ENCODE measurements at places on chromosomes 3 and 15.

DNA sequence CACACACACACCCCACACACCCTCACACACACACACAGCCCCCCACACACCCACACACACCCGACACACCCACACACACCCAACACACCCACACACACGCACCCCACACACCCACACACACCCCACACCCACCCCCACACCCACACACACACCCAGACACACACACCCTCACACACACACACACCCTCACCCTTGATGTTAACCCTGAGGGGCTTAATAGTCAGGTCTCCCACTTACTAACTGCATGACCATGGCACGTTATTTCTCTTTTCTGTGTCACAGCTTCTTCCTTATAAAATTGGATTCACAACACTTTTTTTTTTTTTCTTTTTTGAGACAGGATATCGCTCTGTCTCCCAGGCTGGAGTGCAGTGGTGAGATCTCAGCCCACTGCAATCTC is 2.8 kb downstream of the GRM2 start:
- DNase-seq, result no peak

DNA sequence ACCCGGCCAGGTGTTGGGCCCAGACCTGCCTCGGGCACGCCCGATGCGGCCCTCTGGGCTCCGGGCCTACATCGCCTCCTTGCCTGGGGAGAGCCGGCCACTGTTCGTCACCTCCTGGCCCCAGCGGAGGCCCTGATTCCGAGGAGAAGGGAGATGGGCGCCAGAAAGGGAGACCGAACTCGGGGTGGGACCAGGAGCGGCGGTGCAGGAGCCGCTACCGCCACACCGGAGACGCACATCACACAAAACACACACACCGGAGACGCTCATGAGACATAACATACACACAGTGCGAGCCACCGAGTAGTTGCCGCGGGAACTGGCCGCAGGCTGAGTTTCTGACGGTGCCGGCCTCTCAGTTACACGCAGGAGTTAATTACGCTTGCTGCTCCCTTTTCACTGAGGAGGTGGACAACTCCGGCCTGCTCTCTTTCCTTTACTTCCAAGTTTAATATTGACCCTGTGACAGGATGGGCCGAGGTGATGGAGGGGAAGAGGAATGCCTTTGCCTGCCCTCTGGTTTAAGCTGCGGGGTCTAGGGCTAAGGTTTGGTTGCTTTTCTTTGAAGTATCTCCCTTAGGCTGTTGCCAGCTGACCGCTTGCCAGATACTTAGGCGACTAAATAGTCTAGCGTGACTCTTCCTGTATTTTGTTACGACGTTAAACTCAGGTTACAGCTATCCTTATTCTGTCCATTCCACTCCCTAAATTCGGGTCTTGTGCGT is 570 bp downstream of the PCNP start:
- peak; percentile 22 for DNase-seq

GRCh38 chr15:70535071-70535954 is 228.0 kb downstream of the UACA start:
- no peak for DNase-seq

- no peak for DNase-seq
These were observed 44.8 kb downstream of the FILIP1L start for GRCh38 chr3:100069472-100069871.

- DNase-seq, result no peak
These were observed 1222.1 kb downstream of the OTOL1 start for GRCh38 chr3:162718697-162719096.

DNA sequence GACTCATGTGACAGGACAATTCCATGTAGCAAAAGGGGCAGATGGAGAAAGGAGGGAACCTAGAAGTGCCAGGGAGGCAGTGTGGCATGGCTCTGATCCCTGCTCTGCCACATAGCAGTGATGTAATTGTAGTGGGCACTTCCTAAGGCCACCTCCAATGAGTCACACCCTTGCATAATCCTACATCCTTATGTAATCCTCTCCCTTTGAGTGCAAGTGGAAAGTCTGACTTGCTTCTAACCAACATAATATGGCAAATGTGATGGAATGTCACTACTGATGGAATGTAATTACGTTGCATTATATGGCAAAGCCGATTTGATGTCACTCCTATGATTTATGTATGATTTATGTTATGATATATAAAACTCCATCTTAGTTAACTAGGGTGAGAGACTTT is 72.9 kb upstream of the ATP2C1 start:
- DNase-seq, result no peak

All from stimulated activated CD8-positive, alpha-beta memory T cell treated with anti-CD3 and anti-CD28 coated beads, Interleukin-12 subunit alpha, Interleukin-12 subunit beta, amount 100 ng/mL, for 1 hour (primary cell).